Activated CD8-positive, alpha-beta T cell treated with anti-CD3 and anti-CD28 coated beads, Interleukin-2, amount 10 ng/mL, durations not matched to agents 7 days and 5 days (primary cell): ENCODE measurements at places on chromosomes 6 and 20. TPM values are rescaled to one million over a fixed set of nuclear protein-coding genes. Genes with fewer than 3 reads are reported as not detected.

DNA sequence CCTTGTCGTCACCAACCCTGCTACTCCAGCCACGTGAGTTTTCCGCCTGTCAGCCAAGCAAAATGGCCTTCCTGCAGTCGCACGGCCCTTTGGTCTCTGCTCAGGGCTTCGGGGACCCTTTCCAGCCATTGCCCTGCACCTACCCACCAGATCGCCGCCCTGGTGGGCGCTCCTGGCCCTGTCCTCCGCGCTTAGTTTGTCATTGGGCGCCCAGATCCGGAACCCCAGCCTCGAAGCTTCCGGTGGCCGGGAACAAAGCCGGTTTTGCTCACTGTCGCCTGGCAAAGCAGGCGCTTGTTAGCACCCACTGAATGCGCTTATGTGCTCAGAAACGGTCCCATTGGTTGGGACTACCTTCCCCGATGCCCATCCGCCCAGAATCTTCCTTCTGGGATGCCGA, 536 bp downstream of the ZFP57 start:
- no peak for DNase-seq

DNA sequence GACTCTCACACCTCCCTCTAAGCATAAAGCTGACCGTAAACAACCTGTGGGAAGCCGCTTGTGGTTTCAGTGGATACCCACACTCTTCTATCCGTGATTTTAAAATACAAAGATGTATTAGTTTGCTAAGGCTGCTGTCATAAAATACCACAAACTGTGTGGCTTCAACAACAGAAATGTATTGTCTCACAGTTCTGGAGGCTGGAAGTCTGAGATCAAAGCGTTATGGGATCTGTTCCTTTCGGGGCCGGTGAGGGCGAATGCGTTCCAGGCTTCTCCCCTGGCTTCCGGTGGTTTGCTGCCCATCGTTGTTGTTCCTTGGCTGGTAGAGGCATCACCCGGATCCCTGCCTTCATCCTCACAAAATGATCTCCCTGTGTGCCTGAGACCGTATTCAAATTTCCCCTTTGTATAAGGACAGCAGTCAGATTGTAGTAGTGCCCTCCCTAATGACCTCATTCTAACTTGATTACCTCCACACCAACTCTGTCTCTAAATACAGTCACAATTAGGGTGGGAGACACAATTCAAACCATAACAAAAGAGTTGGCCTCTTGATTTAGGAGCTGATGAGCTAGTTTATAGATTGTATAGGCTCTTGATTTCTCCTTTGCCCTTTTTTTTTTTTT, 210.6 kb upstream of the SOX4 start:
- no peak for DNase-seq

TCF15 gene
- total RNA-seq = not detected

DNA sequence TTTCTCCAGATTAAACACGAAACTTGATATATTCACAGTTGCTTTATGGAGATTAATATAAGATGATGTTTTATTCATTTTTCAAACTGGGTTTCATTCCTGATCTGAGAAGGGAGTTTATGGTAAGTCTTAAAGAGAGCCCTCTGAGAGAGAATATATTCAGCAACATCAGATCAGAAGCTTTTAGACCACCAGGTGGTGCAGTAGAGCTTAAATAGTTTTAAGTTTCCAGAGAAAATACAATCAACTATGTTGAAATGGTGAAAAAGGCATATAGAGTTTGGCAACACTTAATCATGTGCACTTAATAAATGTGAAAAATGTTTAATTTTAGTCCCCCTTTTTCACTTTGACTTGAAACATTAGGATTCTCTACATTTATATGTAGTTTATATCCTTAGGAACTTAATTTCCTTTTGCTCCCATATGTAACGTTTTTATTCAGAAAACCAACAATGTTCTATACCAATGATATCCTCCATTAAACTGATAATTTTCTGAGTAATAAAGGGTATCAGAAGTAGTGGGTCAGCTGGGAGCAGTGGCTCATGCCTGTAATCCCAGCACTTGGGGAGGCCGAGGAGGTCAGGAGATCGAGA, 86.4 kb upstream of the CLDN20 start:
- DNase-seq = peak; percentile 72

DNA sequence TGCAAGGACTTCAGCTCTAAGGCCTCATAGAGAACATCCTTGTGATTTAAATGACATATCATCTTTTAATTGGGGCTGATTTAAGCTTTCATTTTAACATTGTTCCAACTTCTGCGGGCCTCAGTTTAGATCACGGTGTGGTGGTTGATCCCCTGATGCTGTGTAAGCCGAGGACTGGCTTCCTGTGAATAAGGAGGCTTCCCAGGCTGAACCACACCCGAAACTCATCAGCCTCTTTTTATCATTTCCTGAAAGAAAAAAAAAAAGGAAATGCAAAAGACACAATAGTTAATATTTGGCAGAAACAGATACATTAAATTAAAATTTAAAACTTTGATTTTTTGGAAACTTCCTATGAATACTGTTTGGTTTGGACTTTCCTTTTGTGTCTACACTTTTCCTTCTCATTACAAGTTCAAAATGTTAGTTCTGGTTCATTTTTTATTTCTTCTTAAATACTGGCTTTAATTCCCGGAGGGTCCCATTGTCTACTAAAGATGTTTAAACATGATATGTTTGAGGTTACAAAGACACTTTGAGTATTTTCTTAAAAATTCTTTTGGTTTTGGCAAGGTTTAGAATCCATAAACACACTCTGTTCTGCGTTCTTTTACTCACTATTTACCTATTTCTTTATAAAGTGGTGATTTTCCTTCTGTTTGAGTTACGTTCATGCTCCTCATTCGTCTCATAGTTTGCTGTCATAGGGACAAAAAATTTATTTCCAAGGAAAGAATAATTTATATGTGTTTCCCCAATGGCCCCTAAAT, 230.0 kb upstream of the SULF2 start:
- DNase-seq = no peak

- no peak for DNase-seq
These were observed 19.4 kb downstream of the SYNDIG1 start for GRCh38 chr20:24488800-24489175.

ROMO1 gene
- 134 TPM for total RNA-seq

FBXO5 gene
- total RNA-seq = 72.3 TPM

ACOT8 gene
- total RNA-seq = 32.1 TPM

DNA sequence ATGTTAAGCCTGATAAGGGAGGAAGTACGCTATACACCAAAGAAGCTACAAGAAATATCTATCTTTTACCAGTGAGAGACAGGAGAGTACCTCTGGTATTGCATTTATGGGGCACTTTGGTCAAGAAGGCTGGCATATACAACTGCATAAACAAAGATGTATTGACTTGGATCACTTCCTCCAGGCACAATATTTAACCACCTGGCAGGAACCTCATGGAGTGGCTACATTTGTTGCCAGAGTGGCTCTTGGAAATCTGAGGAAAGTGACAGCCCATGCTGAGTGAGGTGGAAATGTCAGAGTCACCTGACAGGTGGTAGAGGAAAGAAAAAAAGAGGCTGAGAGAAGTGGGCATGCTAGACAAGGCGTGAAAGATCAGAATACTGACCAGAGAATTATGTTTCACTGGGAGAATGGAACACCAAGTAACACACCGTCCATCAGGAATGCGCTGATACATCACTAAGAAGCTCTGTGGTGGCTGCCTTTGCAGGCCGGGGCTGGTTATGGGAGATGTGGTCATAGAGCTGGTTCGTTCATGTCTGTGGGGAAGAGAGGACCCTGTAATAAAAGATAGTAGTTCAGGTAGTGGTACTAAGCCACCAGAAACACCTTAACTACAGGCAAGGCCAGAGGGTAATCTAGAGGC, 61.4 kb upstream of the UFL1 start:
- no peak for DNase-seq

- DNase-seq = peak; percentile 33
These were observed 19.5 kb upstream of the FAM8A1 start for GRCh38 chr6:17580518-17581048.

DNA sequence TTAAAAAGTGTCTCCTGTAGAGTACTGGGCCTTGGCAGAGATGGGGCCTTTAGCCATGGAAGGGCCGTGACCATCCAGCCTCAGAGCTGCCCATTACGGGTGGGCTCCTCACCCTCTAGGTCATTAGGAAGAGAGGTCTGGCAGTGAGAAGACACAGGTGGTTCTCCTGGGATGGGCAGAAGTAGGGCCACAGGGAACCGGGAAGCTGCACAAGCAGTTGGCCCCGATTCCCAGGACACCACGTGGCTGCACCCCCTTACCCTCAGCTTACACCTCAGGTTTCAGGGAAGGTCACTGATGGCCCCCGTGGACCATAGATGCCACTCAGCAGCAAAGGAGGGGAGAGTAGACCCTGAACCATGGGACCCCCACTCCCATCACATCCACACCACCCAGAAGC, 1.6 kb downstream of the RAET1G start:
- no peak for DNase-seq

AGPAT4 gene
- 4.3 TPM for total RNA-seq

GUCA1A gene
- not detected for total RNA-seq

GRCh38 chr20:24382331-24382730, 87.1 kb upstream of the SYNDIG1 start:
- no peak for DNase-seq

GRCh38 chr20:57158474-57158873, 108.0 kb downstream of the BMP7 start:
- no peak for DNase-seq

NKX2-2 gene
- not detected for total RNA-seq

HDGFL1 gene
- not detected for total RNA-seq

DNA sequence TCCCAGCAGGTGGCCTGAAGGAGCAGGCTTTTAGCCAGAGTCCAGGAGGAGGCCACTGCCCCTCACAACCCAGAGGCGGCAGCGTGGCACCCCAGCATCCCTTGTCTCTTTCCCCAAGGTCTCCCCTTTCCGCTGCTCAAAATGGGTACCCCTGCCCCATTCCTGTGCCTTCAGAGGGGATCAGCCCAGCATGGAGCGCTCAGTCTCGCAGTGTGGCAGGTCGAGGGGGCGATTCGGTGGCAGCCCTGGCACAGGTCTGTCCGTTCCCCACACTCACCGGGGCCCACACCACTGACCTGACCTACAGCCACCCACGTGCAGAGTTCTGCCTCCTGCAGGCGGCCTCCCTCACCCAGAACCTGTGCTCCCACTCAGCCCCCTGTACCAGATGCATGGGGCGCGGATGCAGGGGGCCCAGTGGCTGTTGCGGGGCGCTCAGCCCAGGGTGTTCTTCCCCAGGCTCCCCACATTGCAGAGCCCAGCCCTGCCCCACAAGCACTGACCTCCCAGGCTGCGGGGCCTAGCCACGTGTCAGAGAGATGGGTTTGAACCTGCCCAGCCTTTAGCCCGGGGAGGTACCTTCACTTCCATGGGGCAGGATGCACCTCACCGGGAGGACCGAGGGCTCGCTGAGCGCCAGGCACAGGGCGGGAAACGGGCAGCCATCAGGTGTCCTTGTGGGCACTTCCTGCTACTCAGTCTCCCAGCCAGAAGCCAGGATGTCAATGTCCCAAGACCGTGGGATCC, 41.8 kb downstream of the DSTN start:
- peak; percentile 44 for DNase-seq

GRCh38 chr20:2122936-2123335, 21.3 kb downstream of the STK35 start:
- no peak for DNase-seq
